ENCODE measurements at places on chromosomes 1 and 21.

DNA sequence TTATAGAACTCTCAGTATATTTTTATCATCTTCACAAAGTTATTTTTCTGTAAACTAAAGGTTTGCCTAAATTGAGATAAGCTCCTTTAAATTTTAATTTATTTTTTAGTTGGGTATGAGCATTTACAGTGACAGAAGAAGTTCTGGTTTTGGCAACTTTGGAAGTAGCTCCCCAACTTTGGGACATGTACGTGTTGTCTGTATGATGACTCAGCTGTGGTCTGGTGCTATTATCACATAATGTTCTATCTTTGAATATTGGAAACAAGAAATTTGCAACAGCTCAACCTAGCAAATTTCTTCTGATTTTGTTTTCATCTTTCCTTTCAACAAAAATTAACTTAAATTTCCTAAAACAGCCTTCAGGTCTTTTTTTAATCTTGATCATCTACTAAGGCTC, 46.6 kb upstream of the C1orf105 start:
- DNase-seq, result no peak

DNA sequence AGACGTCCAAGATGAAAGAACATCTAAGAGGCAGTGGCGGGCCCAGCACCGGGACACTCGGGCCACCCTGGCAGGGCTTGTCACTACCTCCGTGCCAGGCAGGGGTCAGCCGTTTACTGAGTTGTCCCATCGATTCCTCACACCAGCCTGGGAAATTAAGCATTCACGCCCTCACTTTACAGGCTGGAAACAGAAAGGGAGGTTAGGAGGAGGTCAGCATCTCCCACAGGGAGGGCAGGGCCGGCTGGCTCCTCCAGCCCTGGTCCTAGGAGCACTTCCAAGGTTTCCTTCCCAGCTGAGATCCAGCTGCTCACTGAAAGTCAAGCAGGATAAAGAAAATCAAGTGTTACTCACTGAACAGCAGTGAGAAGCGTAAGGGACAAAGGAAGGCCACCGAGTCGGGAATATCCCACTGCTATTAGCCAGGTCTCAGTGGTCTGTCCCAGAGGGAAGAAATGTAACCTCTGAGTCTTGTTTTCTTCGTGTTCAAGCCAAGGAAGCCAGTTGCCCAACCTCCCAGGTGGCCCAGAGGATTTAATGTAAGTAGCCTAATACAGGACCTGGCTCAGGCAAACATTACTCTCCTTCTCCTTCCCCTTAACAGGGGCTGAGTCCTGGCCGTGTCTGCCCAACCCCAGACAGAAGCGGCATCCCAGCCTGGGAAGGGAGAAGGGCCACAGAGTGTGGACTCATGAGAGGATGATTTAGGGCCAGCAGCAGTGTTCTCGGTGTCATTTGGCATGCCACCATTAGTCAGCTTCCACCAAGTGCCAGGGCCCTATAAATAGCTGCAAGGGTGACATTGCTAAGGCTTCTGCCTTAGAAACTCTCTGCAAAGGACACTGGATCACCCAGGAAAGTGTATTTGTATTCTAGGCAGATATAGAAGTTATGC, 203.1 kb upstream of the GALNT2 start:
- DNase-seq, result no peak

- DNase-seq, result no peak
Observed at GRCh38 chr1:14748151-14748550, 149.7 kb downstream of the KAZN start.

- DNase-seq, result no peak
Observed at GRCh38 chr21:33169359-33169758, 60.4 kb upstream of the IFNAR2 start.

- peak; percentile 36 for DNase-seq
Observed at GRCh38 chr1:234730770-234731568, 121.0 kb upstream of the IRF2BP2 start.

GRCh38 chr1:26915204-26915842, 1.5 kb upstream of the NR0B2 start:
- DNase-seq, result no peak

DNA sequence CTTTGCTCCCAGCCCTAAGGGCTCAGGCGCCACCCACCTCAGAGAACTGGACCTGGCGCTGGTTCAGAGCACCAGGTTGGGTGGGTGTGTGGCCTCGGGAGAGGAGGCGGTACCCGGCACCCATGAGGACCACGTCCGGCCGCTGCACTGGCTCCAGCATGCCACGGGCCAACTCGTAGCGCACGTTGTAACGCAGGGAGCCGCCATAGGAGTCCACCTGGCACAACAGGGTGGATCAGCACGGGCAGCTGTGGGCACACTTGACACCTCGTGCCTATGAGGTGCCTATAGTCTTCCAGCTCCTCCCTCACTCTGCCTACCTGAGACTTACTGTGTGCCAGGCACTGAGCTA, 56.5 kb downstream of the HSPG2 start:
- no peak for DNase-seq

GRCh38 chr1:160291248-160292220, 6.6 kb upstream of the PEX19 start:
- peak; percentile 58 for DNase-seq

- DNase-seq, result no peak
Observed at GRCh38 chr1:83857103-83857502, 141.8 kb downstream of the TTLL7 start.

GRCh38 chr1:215132156-215132555, 49.6 kb downstream of the KCNK2 start:
- no peak for DNase-seq

DNA sequence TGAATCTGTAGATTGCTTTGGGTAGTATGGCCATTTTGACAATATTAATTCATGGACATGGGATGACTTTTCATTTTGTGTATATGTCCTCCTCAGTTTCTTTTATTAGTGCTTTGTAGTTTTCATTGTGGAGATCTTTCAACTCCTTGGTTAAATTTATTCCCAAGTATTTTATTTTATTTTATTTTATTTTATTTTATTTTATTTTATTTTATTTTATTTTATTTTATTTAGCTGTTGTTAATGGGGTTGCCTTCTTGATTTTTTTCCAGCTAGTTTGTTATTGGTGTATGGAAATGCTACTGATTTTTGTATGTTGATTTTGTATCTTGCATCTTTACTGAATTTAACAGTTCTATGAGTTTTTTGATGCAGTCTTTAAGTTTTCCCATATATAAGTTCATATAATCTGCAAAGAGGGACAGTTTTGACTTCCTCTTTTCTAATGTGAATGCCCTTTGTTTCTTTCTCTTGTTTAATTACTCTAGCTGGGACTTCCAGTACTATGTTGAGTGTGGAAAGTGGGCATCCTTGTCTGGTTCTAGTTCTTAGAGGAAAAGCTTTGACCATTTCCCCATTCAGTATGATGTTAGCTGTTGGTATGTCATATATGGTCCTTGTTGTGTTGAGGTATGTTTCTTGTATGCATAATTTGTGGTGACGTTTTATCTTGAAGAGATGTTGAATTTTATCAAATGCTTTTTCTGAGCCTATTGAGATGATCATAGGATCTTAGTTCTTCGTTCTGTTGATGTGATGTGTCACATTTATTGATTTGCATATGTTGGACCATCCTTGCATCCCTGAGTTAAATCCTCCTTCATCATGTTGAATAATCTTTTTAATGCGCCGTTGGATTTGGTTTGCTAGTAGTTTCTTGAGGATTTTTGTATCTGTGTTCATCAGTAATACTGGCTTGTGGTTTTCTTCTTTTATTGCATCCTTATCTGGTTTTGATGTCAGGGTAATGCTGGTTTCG, 14.3 kb downstream of the CEPT1 start:
- DNase-seq, result no peak

DNA sequence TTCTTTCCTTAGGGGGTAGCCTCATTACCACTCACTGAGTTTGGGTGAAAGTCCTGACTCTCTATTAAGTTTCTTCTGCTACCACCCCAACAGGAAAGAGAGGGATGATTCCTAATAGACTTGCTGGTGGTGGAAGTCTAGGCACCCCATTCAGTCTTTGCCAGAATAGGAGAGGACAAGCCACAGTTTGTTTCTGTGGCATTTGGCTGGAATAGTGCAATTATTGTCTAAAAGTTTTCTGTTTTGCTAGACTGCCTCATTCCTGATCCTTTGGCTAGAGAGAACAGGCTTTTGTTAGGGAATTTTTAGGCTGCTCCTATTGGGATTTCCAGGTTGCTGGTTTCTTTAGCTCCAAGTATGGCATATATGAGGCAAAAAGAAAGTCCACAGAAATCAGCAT, 9.9 kb upstream of the HJV start:
- DNase-seq, result no peak

GRCh38 chr1:153976819-153977249, 640 bp downstream of the JTB start:
- no peak for DNase-seq

- no peak for DNase-seq
Observed at GRCh38 chr1:198174297-198174696, 17.5 kb downstream of the NEK7 start.

- no peak for DNase-seq
Observed at GRCh38 chr1:65744731-65745130, 48.0 kb upstream of the PDE4B start.

GRCh38 chr1:109917768-109918606, 7.3 kb downstream of the CSF1 start:
- DNase-seq, result no peak

- DNase-seq, result no peak
Observed at GRCh38 chr1:70978623-70979022, 69.0 kb downstream of the PTGER3 start.

DNA sequence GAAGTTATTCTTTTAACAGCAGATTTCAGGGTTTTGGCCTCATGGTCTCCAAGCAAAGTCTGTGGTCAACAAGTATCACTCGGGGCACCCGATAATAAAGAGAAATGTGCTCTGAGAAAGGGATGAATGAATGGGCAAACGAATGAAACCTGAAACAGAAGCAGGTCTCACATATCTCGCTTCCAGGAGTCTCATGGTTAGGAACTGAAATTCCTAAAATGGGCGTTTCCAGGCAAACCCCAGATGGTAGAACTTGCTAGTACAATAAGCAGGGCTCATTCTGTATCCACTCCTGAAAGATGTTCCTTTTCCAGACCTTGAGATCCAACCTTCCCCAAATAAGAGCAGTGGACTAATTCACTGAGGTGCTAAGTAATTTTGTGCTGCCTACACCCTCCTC, 87.2 kb downstream of the LAMC2 start:
- DNase-seq, result no peak

GRCh38 chr1:209107535-209107934, 476.0 kb upstream of the CAMK1G start:
- no peak for DNase-seq

GRCh38 chr1:162248854-162249535, 127.7 kb downstream of the SPATA46 start:
- DNase-seq, result no peak

- no peak for DNase-seq
Observed at GRCh38 chr1:212302745-212303383, 17.7 kb downstream of the PPP2R5A start.

- DNase-seq, result no peak
Observed at GRCh38 chr1:218242171-218242570, 42.9 kb upstream of the RRP15 start.

DNA sequence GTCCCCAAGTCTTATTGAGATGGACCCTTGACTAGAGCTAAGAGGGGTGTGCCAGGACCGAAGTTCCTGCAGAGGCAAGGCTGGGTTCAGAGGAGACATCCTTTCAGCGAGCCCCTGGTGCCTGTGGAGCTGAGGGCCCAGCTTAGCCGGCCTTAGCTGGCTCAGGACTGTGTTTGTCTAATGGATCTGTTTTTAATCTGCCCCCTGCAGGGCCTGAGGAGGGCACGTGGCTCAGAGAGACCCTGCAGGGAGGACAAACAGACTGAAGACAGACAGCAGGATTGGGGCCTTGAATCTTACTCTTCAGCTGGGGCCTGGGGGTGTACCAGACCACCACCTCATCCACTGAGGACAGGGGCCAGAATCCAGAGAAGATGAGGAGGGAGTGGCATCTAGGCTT, 1.6 kb downstream of the CRABP2 start:
- no peak for DNase-seq

DNA sequence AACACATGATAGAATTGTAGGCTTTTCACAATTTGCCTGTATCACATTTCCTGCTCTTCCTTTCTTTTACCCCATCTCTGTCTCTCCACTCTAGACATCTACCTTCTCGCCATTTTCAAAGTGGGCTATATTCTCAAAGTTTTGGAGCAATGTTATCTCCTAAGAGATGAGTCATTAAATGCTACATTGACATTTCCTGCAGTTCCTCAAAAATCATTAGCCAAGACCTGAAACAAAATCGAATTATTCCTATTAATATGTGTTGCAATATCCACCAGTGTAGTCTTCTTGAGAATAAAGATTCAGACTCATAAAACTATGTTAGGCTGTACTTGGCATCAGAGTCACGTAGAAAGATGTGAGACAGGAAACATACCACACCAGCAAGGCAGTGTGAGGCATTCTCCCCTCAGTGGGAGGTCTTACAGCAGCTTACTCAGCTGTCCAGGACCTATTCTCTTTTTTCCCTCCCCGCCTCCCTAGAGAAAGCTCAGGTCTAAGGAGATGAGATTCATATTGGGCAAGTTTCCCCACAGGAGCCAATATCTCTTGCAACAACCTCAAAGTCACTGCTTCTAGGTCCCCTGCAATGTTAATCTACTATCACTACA, 38.8 kb downstream of the FRRS1 start:
- DNase-seq, result no peak

DNA sequence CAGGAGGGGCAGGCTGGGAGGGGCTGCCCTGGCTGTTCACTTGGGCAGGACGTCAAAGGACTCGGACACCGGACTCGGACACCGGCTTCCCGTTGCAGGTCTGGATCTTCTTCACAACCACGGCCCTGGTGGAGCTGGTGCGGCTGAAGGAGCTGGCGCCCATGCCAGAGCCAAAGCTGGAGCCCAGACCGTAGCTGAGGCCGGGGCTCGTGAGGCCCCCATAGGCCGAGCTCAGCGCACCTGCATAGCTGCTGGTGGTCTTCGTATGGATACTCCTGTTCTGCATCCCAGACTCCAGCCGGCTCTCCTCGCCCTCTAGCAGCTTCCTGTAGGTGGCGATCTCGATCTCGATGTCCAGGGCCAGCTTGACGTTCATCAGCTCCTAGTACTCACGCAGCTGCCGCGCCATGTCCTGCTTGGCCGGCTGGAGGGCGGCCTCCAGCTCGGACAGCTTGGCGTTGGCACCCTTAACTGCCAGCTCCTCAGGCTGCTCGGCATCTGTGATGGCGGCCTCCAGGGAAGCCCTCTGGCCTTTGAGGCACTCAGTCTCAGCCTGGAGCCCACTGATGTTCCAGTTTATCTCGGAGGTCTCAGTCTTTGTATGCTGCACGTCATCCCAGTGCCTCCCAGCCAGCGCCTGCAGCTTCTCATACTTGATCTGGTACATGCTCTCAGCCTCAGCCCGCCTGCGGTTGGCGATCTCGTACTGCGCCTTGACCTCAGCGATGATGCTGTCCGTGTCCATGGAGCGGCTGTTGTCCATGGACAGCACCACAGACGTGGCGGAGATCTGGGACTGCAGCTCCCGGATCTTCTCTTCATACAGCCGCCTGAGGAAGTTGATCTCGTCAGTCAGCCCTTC, 15.1 kb upstream of the KLF17 start:
- no peak for DNase-seq

GRCh38 chr1:25006770-25007169, 76.7 kb upstream of the RUNX3 start:
- DNase-seq, result no peak

DNA sequence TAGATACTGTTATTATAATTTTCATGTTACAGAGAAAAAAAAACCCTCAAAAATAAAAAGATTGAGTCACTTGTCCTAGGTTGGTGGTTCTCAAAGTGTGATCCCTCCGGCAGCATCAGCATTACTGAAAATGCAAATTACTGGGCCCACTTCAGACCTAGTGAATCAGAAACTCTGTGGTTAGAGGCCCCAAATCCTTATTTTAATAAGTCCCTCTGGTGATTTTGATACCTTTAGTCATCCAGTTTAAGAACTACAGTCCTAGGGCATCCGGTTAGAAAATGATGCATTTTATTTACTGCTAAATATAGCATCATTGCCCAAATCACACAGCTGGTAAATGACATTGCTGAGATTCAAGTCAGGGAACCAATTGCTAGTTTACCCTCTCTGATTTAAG, 203.7 kb upstream of the RUNX1 start:
- no peak for DNase-seq
